ENCODE measurements at places on chromosomes 13 and 19.
A peak's percentile ranks its signal among the peaks of the same experiment; 100 is the strongest.

DNA sequence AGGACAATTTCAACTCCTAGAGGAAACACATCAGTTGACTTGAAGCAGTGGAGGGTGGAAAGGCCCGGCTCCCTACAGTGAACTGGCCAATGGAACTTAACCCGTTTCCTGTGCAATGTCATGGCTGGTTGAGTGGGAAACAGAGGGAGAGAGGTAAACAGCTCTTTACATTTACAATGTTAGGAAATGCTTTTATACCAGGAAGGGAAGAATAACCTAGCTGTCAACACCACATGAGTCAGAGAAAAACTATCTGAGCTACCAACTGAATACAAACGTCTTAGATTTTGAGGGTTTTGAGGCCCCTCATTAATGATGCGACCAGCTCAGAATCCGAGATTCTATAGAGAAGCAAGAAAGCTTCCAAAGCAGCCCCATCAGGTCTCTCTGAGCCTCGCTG lies 36.7 kb downstream of the CARD8 start:
- H3K27ac ChIP-seq = no peak overlapping the region
- peaks cover 44% of the 10 kb centered on the region for H3K36me3 ChIP-seq
- H3K27me3 ChIP-seq = no peaks in the 10 kb centered on the region

DNA sequence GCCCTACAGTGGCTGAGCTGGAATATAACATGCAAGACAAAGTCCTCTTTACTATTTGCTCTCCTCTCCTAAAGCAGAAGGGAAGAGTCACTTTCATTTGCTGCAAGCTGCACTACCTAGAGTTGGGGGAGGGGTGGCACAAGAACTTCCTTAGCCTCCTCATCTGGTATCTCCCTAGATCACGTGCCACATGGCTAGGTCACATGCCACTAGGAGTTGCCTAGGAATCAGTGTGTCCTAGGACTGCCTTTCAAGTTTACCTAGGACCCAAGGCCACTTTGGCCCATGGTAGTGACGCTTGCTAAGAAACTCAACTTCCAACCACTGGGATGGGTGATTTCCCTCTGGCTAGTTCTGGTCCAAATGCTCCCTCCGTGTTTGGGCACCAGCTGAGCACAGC lies 625.2 kb downstream of the DIAPH3 start:
- no peak overlapping the region for H3K27ac ChIP-seq
- no peaks in the 10 kb centered on the region for H3K36me3 ChIP-seq
- no peaks in the 10 kb centered on the region for H3K4me1 ChIP-seq

GRCh38 chr13:81577601-81578195 lies 1236.8 kb upstream of the SPRY2 start:
- H3K4me1 ChIP-seq = no peaks in the 10 kb centered on the region
- H3K36me3 ChIP-seq = no peaks in the 10 kb centered on the region
- H3K27me3 ChIP-seq = no peaks in the 10 kb centered on the region
- H3K27ac ChIP-seq = no peak overlapping the region

DNA sequence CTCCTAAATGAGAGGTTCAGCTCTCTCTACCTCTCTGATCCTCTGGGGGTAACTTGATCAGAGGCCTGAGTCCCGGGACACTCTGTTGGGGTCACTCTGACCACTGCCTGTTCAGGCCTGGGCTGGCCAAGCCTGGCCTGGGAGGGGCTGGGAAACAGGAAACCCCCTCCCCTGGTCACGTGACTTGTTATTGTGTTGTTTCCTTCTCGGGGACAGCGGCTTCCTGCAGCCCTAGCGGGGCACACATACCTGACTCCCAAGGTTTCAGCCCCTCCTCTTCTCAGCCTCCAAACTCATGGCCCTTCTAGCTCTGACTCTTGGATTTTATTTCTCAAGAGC lies at the start of gene USHBP1:
USHBP1 (minus strand) TSS at position 105 of the 339 bp plus-strand sequence. CDS start 446 bp downstream, outside the sequence.
- H3K27me3 ChIP-seq = no peaks in the 10 kb centered on the region
- H3K4me3 ChIP-seq = no peak within 1 kb of the TSS
- H3K27ac ChIP-seq = no peak within 1 kb of the TSS
- peaks cover 23% of the 10 kb centered on the region for H3K4me1 ChIP-seq
- no peak for DNase-seq

- peak overlapping the region; percentile 66 for H3K27ac ChIP-seq
- H3K36me3 ChIP-seq = peaks cover 15% of the 10 kb centered on the region
- no peak for DNase-seq
- H3K27me3 ChIP-seq = no peaks in the 10 kb centered on the region
Measured at GRCh38 chr19:42088471-42089190, 12.7 kb downstream of the ZNF574 start.

- peaks cover 97% of the 10 kb centered on the region for H3K36me3 ChIP-seq
- no peaks in the 10 kb centered on the region for H3K27me3 ChIP-seq
- no peak for DNase-seq
- H3K4me3 ChIP-seq = no peak overlapping the region
- peaks cover 47% of the 10 kb centered on the region for H3K4me1 ChIP-seq
Measured at GRCh38 chr19:35162471-35163326, 8.2 kb downstream of the FXYD5 start.

- no peaks in the 10 kb centered on the region for H3K36me3 ChIP-seq
- H3K27ac ChIP-seq = no peak overlapping the region
- no peak for DNase-seq
- H3K27me3 ChIP-seq = no peaks in the 10 kb centered on the region
- H3K4me3 ChIP-seq = no peak overlapping the region
Measured at GRCh38 chr13:87128491-87128890, 542.7 kb upstream of the SLITRK5 start.

DNA sequence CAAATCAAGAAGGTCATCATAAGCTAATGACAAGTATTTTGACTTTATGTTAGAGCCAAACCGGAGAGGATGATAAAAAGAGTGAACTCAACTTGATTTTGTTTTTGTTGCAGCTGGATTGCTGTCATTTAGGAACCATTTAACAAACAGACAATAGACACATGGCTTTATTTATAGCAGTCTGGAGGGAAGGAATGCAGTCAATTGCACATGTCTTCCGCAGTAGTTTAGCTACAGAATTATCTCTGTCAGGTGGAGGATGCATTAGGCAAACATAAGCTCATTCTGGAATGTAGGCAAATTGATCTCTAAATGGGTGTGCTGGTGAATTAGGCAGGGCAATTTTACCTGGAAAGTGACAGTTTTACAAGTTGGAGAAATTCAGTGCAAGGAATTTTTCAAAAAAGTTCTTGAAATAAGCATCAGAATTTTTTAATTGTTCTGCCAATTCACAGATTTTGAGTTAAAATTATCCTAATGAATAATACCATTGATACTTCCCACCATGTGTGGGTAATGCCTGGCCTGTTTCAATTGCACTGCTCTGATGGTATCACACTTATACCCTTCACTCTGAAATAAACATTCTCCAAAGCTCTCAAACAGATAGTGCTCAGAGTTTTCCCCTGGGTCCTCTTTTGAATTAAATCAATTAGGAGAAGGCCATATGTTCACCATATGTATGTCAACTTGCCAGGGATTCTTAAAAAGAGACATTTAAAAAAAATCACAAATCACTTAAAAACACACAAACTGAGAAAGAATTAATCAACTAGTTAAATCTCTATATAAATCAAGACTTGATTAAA lies 318.3 kb downstream of the NDFIP2 start:
- no peak for DNase-seq
- no peak overlapping the region for H3K4me3 ChIP-seq
- no peaks in the 10 kb centered on the region for H3K4me1 ChIP-seq
- H3K27ac ChIP-seq = no peak overlapping the region
- H3K27me3 ChIP-seq = no peaks in the 10 kb centered on the region
- H3K36me3 ChIP-seq = no peaks in the 10 kb centered on the region

DNA sequence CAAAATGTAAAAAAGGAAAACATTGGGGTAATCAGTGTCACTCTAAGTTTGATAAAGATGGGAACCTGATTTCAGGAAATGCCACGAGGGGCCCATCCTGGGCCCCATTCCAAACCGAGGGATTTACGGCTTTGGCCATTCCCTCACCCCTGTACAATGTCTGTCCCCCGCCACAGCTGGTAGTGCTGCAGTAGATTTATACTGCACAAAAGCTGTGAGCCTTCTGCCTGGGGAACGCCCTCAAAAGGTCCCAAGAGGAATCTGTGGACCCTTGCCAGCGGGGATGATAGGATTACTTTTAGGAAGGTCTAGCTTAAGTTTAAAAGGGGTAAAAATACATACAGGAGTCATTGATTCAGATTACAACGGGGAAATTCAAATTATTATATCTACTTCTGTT lies 173.4 kb upstream of the SGCG start:
- H3K4me3 ChIP-seq = no peak overlapping the region
- H3K4me1 ChIP-seq = no peaks in the 10 kb centered on the region
- no peak overlapping the region for H3K27ac ChIP-seq
- no peak for DNase-seq
- no peaks in the 10 kb centered on the region for H3K36me3 ChIP-seq

DNA sequence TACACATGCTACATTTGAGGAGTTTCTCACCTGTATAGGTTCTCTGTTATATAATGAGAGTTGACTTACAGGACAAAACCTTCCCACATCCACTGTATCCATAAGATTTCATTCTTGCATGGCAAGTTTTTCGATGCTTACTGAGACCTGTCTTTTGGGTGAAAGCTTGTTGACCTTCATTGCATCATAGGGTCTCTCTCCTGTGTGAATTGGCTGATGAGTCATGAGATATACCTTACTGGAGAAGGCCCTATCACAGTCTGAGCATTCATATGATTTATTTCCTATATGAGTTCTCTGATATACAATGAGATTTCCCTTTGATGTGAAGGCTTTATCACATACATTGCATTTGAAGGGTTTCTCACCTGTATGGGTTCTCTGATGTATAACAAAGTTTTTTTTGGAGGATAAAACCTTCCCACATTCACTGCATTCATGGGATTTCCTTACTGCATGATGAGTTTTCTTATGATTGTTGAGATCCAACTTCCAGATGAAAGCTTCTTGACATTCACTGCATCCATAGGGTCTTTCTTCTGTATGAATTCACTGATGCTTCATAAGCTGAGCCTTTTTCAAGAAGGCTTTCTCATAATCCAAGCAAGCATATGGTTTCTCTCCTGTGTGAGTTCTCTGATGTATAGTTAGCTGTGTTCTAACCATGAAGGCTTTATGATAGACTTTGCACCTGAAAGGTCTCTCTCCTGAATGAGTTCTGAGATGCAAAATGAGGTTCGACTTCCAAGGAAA lies 25.7 kb downstream of the ZNF577 start:
- H3K36me3 ChIP-seq = peaks cover 9% of the 10 kb centered on the region
- H3K27ac ChIP-seq = no peak overlapping the region
- no peaks in the 10 kb centered on the region for H3K4me1 ChIP-seq
- DNase-seq = no peak

- H3K4me3 ChIP-seq = no peak overlapping the region
- DNase-seq = no peak
- no peaks in the 10 kb centered on the region for H3K4me1 ChIP-seq
- H3K27ac ChIP-seq = no peak overlapping the region
- H3K36me3 ChIP-seq = no peaks in the 10 kb centered on the region
Measured at GRCh38 chr13:33918199-33918932, 100.4 kb downstream of the RFC3 start.

DNA sequence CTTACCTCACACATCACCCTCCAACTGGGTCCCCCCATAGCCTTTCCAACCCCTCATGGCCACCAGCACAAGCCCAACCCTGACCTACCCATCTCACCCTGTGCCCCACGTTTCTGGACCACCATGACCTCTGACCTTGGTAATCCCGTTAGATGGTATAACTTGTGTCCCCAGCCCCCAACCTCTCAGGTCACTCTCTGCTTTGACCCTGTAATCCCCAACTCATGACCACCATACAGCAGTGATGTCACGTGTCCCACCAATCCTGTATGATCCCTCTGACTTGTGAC lies 8.5 kb downstream of the KLC3 start:
- no peaks in the 10 kb centered on the region for H3K4me1 ChIP-seq
- no peak overlapping the region for H3K4me3 ChIP-seq

DNA sequence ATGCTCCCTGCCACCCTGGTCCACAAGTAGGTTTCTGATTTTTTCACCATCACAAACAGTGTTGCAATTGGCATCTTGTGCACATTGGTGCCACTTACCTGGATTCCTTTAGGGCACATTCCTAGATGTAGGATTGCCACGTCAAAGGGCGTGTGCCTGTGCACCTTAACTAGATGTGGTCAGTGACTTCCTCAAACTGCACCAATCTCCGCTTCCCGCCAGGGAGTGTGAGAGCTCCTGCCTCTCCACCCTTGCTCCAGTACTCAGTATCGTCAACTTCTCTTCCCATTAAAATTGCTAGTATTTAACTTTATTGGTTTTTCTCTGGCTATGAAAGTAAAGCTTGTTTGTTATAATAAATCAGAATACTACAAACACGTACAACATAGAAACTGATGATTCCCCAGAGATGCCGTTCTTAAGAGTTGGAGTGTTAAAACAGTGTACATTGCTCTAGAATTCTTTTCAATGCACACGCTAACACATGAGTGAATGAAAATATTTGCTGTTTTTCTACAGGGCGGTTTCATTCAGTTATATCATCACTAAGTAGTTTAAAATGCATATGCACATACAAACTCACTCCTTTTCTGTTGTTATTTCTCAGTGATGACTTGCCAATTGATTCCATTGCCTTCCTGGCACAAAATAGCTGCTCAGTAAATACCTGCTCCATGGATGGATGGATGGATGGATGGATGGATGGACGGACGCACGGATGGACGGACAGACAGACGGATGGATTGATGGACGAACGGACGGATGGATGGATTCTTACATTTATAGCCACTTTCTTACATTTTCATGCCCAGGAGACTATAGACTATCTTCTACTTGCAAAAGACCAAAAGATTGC lies 23.4 kb downstream of the CCNE1 start:
- H3K27me3 ChIP-seq = no peaks in the 10 kb centered on the region
- no peak for DNase-seq
- peaks cover 1% of the 10 kb centered on the region for H3K36me3 ChIP-seq
- H3K4me1 ChIP-seq = peaks cover 74% of the 10 kb centered on the region
- H3K4me3 ChIP-seq = no peak overlapping the region

- peaks cover 42% of the 10 kb centered on the region for H3K36me3 ChIP-seq
- peaks cover 56% of the 10 kb centered on the region for H3K4me1 ChIP-seq
- no peaks in the 10 kb centered on the region for H3K27me3 ChIP-seq
- peak overlapping the region; percentile 100 for H3K4me3 ChIP-seq
Measured at GRCh38 chr19:12937093-12937926, 1.1 kb upstream of the CALR start.

- no peaks in the 10 kb centered on the region for H3K4me1 ChIP-seq
- DNase-seq = no peak
- peaks cover 2% of the 10 kb centered on the region for H3K36me3 ChIP-seq
- H3K27me3 ChIP-seq = no peaks in the 10 kb centered on the region
- no peak overlapping the region for H3K27ac ChIP-seq
Measured at GRCh38 chr19:34241513-34242337, 12.6 kb upstream of the GARRE1 start.

DNA sequence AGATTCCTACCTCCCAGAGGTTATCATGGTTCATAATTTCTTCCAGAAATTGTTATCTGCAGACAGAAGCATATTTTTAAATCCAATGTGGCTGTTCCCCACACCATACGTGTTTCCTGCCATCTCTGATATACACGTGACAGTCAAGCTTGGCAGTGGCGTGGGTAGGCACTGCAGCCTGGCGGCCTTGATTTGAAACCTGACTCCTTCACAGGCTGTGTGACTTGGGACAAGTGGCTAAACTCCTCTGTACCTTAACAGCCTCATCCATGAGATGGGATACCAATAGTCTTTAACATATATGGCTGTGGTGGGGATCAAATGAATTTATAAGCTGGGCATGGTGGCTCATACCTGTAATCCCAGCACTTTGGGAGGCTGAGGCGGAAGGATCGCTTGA lies 33.2 kb downstream of the DPF1 start:
- H3K4me3 ChIP-seq = no peak overlapping the region
- no peaks in the 10 kb centered on the region for H3K4me1 ChIP-seq
- H3K27me3 ChIP-seq = no peaks in the 10 kb centered on the region
- H3K36me3 ChIP-seq = no peaks in the 10 kb centered on the region

Data from activated T-helper 1 cell treated with anti-CD3 and anti-CD28 coated beads, Interleukin-12 subunit alpha, Interleukin-12 subunit beta, Interleukin-2, Interleukin-4 antibody, amounts not matched to agents 30 ng/mL and 10 ng/mL and 1 ng/mL, durations not matched to agents 14 hours and 24 hours and 36 hours (primary cell).